Calu3 (cell line): ENCODE measurements at places on chromosomes 1 and 21.

DNA sequence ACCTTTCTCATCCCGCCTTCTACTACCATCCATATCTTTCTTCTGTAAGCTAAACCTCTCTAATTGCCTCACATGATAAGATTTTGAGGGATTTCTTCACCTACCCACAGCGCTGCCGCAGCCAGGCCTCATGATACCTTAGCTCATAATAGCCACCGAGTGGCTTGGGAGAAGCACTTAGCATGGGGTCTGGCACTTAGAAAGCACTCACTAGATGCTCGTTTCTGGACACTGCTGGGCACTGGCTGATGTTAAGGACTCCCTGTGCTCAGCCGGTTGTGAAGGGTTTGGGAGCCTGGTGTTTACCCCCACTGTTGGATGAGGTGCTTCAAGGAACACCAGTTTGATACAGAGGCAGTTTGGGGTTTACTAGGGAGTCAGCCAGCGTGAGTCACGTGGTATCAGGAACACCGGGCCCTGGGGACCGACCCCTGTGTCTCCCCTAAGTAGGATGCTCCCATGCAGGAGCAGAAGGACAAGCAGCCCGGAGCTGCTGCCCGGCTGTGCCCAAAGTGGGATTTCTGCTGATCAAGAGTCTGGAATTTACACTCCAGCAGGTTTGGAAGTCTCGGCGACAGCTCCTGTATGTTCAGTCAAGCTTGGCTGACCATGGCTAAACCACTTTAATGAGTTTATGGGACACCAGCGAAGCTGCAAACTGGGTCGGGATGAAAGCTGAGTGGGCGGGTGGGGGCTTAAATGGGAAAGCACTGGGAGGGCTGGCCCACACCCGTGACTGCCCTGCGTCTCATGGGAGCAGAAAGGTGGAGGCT, 63.3 kb downstream of the GALNT2 start:
- H3K27me3 ChIP-seq, result no peaks in the 10 kb centered on the region
- H3K4me1 ChIP-seq, result peaks cover 38% of the 10 kb centered on the region
- H3K27ac ChIP-seq, result no peak overlapping the region
- no peak overlapping the region for H3K4me3 ChIP-seq
- DNase-seq, result no peak

GRCh38 chr1:24315391-24315790, 3.8 kb upstream of the GRHL3 start:
- no peak overlapping the region for H3K27ac ChIP-seq
- H3K4me3 ChIP-seq, result no peak overlapping the region
- peaks cover 31% of the 10 kb centered on the region for H3K4me1 ChIP-seq
- H3K27me3 ChIP-seq, result no peaks in the 10 kb centered on the region
- peaks cover 6% of the 10 kb centered on the region for H3K36me3 ChIP-seq
- no peak for DNase-seq

- H3K4me3 ChIP-seq, result no peak overlapping the region
- H3K27ac ChIP-seq, result no peak overlapping the region
- no peak for DNase-seq
- no peaks in the 10 kb centered on the region for H3K27me3 ChIP-seq
These were observed 55.2 kb downstream of the PRDM15 start for GRCh38 chr21:41823906-41824305.

GRCh38 chr21:34113842-34114241, 40.5 kb downstream of the MRPS6 start:
- H3K4me1 ChIP-seq, result peaks cover 10% of the 10 kb centered on the region
- H3K27ac ChIP-seq, result no peak overlapping the region
- DNase-seq, result no peak
- H3K4me3 ChIP-seq, result no peak overlapping the region

DNA sequence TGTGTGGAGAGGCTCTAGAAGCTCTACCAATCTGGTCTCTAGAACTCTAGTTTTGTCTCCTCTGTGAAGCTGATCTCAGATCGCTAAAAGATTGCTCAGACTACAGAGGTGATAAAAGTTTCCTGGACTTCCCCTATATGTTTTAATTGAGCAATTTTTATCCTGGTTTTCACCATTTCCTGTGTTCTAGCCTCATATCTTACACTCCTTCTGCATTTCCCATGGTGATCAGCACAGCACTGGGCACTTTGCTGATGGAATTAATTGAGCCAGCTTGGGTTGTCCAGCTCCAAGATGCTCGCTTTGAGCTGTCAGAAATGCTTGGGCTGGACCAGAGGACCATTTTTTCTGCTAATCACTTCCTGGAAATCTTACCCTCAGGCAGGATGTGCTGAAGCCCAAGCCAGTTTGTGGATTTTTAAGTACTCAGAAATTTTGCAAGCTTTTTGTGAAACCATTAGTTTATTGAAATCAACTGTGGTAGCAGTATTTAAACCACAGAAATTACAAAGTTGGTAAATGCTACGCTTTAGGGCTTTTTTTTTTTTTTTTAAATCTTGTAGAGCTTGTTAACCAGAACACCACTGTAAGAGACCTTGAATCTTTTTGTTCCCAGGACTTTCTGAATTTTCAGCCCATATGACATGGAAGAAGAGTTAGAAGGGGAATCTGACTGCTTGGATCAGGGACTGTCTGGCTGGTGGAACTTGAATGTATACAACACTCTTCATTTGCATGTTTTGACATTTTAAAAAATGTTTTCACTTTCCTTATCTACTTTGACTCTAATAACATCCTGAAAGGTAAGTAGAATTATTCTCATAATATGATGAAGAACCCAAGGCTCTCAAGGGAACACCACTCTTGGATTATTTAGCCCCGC, 28.4 kb downstream of the CD48 start:
- peaks cover 88% of the 10 kb centered on the region for H3K27me3 ChIP-seq
- no peak for DNase-seq
- no peak overlapping the region for H3K27ac ChIP-seq
- H3K4me1 ChIP-seq, result no peaks in the 10 kb centered on the region
